ENCODE measurements at places on chromosomes 1 and 21.

GRCh38 chr1:171948511-171948910, 107.2 kb downstream of the DNM3 start:
- DNase-seq, result no peak

DNA sequence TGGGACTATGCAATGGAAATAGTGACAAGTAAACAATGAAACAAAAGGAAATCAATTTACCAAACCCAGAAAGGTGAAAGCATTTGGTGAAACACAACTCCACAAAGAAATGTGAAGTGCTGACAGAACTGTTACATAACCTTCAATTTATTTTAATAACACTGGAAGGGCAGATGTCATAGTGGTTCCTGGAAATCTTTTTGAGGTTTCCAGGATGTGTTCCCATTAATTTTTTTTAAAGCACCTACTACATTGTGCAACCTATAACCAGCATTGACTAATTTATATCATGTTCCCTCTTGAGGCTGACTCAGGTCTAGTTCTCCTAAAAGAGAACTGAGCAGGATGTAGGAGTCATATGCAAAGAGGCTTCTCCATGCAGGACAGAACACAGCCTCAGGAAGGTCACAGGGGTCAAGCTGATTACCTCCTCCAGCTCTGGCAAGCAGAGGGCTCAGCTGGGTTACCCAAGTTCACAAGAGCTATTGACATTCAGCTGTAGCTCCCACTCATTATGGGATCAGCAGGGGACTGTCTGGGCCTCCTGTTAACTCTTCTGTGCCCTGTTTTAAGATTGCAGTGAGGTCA, 157.1 kb upstream of the NRIP1 start:
- no peak for DNase-seq

- no peak for DNase-seq
Measured at GRCh38 chr1:39214021-39214713, 9.7 kb downstream of the MACF1 start.

GRCh38 chr1:210098356-210098755, 134.2 kb upstream of the SERTAD4 start:
- no peak for DNase-seq

- DNase-seq, result no peak
Measured at GRCh38 chr1:24764439-24764838, 19.2 kb downstream of the CLIC4 start.

GRCh38 chr1:203093754-203094410, 8.1 kb upstream of the MYOG start:
- no peak for DNase-seq

DNA sequence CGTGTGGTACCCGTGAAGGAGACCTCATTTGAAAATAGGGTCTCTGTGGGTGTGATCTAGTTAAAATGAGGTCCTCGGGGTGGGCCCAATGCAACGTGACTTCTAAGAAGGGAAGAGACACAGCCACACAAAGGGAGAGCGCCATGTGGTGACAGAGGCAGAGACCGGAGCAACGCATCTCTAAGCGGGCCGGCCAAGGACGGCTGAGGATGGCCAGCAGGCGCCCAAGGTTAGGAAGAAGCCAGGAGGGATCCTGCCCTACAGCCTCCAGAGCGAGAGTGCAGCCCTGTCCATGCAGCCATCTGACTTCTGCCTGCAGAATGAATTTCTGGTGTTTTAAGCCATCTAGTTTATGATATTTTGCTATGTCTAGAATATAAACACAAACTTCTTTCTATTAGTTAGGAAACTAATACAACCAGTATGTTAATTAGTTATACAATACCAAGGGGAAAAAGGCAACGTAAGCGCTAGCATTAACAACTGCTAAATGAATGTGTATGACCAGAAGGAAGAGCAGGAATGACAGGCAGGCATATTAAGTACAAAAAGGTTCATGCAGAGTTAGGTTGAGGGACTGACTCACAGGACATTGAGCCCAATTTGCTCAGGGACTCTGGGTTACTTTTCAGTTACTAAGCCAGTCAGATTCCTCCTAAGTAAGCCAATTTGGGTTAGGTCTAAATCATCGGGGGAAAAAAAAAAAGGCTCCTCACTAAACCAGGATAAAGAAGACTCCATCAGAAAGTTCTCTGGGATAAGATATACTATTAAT, 4.1 kb downstream of the CEP104 start:
- no peak for DNase-seq

GRCh38 chr1:29282924-29283803, 46.8 kb downstream of the PTPRU start:
- DNase-seq, result no peak

DNA sequence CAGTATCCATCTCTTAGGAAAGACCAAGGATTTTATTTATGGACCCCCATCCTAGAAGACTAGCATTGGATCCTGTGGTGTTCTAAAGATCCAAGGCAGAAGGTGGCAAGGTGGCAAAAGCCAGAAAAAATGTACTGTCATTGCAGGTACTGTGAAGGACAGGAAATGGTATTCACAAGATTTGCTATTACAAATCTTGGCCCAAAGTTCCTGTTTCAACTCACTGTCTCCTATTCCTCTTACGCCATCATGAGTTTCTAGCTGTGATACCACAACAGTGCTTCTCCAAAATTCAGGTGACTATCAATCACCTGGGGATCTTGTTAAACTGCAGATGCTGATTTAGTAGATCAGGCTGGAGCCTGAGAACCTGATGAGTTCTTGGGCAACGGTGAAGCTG, 21.4 kb downstream of the ACP6 start:
- no peak for DNase-seq

DNA sequence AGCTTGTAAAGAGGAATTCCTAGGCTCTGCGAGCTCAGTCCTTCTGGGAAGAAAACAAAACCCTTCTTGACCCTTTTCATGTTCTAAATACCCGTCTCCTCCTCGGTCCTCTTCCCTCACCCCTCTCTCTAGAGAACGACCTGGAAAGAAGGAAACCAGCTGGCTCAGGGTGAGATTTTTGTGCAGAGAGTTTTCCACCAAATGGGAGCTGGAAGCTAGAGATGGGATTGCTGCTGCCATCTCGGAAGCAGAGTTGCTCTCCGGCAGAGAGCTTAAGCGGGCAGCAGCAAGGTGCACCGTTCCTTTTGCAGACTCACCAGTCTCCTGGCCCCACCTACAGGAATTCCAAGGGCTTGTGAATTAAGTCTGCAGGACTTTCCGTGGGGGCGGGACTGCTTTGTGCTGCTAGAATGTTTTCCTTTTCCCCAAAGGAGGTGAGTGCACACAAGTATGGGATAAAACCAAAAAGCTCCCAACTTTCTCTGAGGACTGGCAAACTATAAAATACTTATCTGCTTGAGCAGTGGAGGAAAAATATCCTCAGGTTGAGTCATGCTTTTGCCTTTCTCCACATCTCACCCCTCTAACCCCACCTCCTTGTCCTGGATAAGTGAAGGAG, 29.1 kb upstream of the KIAA0040 start:
- no peak for DNase-seq

- DNase-seq, result no peak
Measured at GRCh38 chr1:159055181-159055641, 21.4 kb downstream of the AIM2 start.

GRCh38 chr1:66258404-66259105, 275.4 kb upstream of the SGIP1 start:
- DNase-seq, result no peak

- DNase-seq, result no peak
Measured at GRCh38 chr1:219374046-219374566, 200.4 kb downstream of the LYPLAL1 start.

- DNase-seq, result no peak
Measured at GRCh38 chr1:171754353-171754705, 12.5 kb upstream of the VAMP4 start.

DNA sequence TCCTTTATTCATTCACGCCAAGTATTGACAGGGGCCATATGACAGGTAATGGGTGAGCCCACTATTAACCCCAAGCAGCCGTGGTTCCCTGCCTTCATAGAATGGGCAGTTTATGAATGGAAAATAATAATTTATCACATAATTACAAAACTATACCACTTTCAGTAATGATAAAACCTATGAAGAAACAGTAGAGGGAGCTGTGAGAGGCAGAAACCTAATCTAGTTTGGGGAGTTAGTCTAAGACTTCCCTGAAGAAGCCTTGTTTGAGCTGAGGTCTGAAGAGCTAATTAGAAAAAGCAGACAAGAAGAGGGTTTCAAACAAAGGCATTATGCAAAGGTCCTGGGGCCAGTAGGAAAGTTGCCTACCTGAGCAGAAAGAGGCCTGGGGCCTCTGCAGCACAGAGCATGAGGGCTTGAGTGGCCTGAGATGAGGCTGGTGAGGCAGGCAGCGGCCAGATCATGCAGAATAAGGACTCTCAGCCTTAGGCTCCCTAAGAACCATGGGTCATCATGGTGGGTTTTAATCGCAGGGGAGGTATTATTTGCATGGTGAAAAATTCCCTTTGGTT, 142.8 kb downstream of the ATG4C start:
- DNase-seq, result no peak

- no peak for DNase-seq
Measured at GRCh38 chr1:203103216-203103615, 17.4 kb upstream of the MYOG start.

- no peak for DNase-seq
Measured at GRCh38 chr1:87007323-87007722, 92.9 kb downstream of the HS2ST1 start.

- DNase-seq, result no peak
Measured at GRCh38 chr1:166884971-166885370, 8.9 kb upstream of the TADA1 start.

DNA sequence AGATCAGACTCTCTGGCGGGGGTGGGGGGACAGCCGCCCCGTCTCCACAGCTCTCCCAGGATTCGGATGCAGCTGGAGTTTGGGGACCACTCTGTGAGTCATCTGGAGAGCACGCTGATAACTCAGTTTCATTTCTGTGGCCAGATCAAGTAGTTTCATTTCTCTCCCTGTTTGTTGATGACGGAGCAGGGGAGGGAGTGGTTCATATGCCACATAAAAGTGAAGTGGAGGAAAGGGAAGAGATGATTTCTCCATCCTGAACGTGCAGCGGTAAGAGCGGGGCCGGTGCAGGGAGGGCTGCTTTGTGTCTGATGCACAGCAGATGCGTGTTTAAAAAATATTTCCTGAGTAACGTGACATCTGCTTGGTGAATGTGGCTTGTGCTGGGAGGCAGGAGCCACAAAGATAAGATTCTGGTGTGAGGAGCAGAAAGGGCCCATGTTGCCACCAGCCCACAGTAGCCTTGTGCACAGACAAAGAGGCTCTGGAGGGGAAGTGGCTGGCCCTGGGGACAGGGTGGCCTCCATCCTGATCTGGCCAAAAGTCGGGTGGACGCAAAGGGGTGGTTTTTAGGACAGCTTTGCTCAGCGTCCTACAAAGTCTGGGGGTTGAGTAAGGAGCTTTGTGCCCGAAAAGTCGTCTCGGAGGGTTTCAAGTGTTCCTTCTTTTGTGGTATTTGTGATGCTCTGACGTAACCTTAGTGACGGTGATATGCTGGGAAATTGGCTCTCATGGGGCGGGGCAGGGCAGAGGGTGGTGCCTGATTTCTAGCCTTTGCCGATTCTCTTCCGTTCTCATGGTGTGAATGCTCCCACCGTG, at the start of gene MX2:
MX2 (plus strand) TSS at position 242 of the 819 bp plus-strand sequence. CDS start 14,880 bp downstream, outside the sequence.
- peak; percentile 37 for DNase-seq

- no peak for DNase-seq
Measured at GRCh38 chr1:22330092-22330759, 121.4 kb upstream of the ZBTB40 start.

DNA sequence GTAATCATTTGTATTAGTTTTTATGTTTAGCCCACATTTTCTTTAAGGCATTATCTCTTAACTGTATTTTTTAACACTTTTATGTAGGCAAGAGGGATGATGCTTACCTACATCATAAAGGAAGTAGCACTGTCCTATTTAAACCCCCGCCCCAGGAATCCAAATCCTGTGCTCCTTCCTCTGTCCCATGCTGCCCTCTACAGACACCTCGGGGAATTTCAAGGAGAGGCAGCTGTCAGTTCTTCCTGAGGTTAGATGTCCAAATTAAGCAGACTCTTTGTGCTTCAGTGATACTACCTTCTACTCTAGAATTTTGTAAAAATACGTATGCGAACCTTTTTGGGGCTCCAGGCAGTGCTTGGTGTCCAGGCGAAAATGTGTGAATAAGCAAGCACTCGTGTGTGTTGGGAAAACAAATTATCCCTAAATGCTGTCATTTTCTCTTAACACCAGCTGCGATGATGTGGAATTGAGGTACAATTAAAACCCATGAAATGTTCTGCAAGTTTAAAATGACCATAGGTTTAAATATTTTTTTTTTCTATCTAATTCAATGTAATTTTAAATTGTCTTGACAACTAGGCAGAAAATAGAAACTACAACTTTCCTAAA, 19.2 kb downstream of the CRCT1 start:
- no peak for DNase-seq

- no peak for DNase-seq
Measured at GRCh38 chr1:29679316-29679715, 443.0 kb downstream of the PTPRU start.

DNA sequence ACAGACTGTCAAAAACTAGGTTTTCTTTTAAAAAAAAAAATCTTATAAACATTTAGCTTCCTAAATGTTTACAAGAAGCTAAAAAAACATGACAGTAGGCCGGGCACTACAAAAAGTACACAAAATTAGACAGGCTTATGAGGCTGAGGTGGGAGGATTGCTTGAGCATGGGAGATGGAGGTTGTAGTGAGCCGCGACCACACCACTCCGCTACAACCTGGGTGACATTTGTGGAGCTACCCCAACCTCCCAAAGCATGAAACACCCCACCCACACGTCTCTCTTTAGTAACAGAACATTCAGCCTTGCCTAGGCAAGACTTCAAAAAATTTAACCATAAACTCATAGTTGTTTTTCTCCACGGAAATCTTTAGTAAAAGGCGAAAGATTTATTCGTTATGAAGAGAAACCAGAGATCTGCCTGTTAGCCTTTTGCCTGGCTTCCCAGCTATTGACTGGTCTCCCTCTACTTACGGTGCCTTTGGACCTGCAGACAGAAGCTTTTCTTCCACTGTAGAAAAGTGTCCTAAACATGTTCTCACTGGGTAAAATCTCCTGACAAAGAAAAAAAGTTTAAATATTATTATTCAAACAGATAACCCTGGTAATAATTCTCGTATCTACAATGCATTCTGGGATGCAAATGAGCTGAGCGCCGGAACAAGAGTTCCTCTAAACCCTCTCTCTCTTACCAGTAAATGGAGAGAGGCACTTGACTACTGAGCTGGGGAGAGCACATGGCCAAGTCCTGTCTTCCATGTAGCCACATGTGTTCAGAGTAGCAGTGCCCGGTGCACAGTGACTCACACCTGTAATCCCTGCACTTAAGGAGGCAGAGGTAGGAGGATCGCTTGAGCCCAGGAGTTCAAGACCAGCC, 9.2 kb downstream of the RNU5D-1 start:
- DNase-seq, result no peak

- no peak for DNase-seq
Measured at GRCh38 chr21:46148106-46148505, 7.3 kb downstream of the FTCD start.

- DNase-seq, result no peak
Measured at GRCh38 chr1:60753036-60753900, 329.1 kb upstream of the NFIA start.

Data from stimulated activated CD4-positive, alpha-beta T cell treated with anti-CD3 and anti-CD28 coated beads, Interleukin-1b, Interleukin-23, amount 100 ng/mL, for 1 hour (primary cell).